Stimulated activated CD8-positive, alpha-beta memory T cell treated with anti-CD3 and anti-CD28 coated beads, Interleukin-7, amount 100 ng/mL, for 1 hour (primary cell): ENCODE measurements at places on chromosomes 4 and X.

DNA sequence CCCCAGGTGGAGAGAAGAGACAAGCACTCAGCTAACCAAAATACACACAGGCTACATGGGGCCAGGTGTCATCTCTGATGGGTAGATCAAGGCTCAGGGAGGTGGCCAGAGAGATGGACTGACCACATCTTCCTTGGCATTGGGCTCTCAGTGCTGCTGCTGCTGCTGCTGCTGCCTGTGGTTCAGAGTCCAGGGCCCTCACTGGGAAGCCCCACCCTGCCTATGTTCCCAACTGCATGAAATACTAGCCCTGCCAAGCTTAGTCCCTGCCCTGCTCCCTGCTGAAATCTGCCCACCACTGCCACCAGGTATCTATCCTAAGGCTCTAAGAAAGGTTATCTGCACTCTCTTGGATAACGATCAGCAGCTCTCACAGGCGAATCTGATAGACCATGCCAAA, 118.7 kb downstream of the EFHC2 start:
- no peak for DNase-seq

- DNase-seq: peak; percentile 15
Measured at GRCh38 chr4:15702941-15703403, at the start of gene BST1. Gene BST1, plus strand, starts transcription at chr4:15703065. Its CDS starts 80 bp downstream, at chr4:15703145.

GRCh38 chr4:20684852-20685763, 15.2 kb upstream of the PACRGL start:
- no peak for DNase-seq

DNA sequence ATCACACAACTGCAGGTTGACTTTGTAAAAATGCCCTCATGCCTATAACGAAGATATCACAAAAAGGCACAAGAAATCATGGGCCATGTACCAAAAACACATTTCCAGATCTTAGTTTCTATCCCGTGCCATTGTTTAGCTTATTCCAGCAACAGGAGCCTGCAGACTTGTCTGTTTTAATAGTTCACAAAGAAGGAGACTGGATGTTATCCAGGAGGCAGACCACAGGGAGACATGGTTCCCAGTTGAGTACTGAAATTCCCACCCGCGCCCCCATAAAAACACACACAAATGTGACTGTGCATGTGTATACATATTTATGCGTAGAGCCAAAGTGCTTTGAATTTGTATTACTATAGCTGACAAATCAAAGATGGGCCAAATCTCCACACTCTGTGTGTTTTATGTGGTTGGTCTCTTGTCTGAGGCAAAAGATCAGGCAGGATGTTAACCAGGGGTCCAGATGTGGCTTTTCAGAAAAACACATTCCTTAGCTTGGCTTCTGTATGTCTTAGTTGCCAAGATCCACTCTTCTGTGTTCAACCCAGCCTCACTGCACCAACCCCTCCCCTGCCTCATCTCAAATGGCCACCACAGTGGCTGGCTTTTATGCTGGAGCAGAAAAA, 469.2 kb upstream of the DIPK2B start:
- DNase-seq: no peak

GRCh38 chr4:186840222-186840701, 116.6 kb upstream of the FAT1 start:
- DNase-seq: no peak

- no peak for DNase-seq
Measured at GRCh38 chr4:38281371-38282071, 321.3 kb downstream of the PTTG2 start.

- DNase-seq: no peak
Measured at GRCh38 chr4:5710961-5711478, at the start of gene EVC. Gene EVC, plus strand, starts transcription at chr4:5711201. Its CDS starts 180 bp downstream, at chr4:5711381.

DNA sequence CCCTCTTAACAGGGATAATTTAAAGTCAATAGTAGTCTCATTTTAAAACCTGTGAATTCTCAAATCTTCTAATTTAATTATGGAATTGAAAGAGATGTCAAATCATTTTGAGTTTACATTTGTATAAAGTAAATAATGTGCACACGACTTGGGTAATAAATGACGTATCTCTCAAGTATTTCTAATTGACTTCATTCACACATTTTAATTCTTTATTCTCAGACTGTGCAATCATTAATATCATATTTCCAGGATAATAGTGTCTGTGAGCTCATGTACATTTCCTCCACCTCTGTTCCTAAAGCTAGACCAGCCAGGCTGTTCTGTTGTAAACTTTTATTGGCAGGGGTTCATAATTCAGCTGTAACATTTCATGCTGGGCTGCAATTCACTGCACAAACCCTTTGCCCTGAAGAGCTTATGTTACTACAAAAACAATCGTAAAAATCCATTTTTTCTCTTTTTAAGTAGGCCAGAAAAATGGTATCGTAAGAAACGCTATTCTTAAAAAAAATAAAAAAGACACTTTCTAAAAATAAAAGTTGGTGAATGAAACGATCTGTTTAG, 1103.1 kb upstream of the TENM3 start:
- no peak for DNase-seq

DNA sequence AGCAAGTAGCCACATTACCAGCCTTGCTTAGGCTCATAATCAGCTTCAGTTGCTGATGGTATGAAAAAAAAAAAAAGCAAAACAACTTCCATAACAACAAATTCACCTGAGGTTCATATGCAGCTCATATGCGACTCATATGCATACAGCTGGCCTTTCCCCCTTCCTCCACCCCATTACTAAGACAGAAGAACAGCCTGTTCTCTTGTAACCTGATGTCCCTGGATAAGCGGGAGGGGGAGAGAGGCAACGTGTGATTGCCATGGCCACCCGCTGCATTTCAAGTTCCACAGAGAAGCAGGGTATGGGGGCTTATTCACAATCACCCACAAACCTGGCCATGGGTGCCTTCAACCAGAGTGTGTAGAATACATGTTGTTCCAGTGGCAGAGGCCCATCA, 95.1 kb upstream of the DGKK start:
- no peak for DNase-seq

GRCh38 chr4:127327491-127327890, 305.3 kb upstream of the INTU start:
- no peak for DNase-seq

GRCh38 chr4:36165631-36166005, 78.7 kb downstream of the ARAP2 start:
- DNase-seq: no peak

DNA sequence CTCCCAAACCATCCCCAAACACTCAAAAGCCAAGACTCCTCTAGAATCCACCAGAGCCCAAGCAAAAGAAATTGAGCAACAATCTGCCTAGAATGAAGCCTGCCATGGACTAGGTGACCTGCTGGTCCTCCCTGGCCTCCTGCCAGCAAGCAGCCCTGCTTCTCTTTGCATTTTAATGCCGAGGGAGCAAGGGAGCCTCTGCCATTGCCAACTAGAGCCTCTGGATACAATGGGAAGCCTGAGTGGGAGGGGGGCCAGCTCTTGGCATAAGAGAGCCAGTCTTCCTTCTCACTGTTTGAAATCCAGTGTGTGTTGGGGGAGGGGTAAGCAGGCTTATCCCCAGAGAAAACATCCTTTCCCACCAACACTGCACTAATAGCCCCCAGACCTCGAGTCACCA, 1.5 kb upstream of the GDPD2 start:
- DNase-seq: no peak

DNA sequence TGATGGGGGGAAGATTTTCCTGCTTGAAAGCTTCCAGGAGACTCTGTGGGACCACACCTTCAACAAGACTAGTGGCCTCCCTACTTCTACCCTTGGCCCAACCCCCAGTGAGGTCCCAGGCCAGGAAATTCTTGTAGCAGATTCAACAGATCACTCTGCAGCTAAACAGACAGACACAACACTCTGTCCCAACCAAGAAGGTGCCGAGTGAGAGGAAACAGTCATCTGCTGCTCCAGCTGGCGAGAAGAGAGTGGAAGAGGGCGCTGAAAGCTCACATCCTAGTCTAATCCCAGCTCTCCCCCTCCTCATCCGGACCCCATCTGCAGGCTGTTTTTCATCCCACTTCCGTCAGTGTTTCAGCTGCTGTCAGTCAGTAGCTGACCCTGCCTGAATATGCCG, 63.4 kb downstream of the CHRDL1 start:
- no peak for DNase-seq

- DNase-seq: no peak
Measured at GRCh38 chr4:186724058-186724863, 605 bp upstream of the FAT1 start.

- DNase-seq: no peak
Measured at GRCh38 chr4:24720436-24720835, 74.9 kb upstream of the SOD3 start.

GRCh38 chrX:40240844-40241243, 143.1 kb upstream of the BCOR start:
- DNase-seq: no peak

DNA sequence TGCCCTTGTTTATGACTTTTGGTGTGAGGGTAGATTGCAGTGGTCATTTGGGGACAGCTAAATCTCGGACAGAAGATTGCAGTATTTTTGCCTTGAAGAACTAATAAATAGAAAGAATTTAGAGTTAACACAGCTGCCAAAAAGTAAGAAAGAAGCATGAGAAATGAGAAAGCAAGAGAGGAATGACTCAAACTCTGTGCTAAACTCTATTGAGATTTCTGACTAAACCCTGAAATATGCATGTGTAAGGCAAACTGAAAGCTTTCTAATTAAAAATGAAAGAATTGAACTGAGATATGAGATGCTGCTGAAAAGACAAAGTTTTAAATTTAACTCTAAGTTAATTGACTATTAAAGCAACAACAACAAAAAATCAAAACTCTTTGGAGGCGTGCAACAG, 791.3 kb downstream of the RAB28 start:
- no peak for DNase-seq

DNA sequence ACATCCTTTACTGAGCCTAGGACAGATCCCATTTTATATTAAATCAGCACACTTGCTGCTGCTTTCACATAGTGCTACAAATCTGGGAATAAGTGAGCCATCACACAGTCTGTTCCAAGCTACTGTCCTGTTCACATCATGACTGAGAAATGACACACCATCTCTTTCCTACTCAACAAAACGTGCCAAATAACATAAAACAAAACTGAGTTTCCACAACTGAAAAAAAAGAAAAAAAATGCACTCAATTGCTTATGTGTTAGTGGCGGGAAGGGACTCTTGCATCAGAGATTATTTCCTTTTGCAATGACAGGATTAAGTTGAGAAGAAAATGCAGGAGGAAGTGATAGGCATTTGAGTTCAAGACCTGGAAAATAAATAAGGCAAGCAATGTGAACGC, 109.0 kb downstream of the SHROOM4 start:
- DNase-seq: no peak

- DNase-seq: no peak
Measured at GRCh38 chr4:163755013-163755412, 260.5 kb downstream of the TMA16 start.

- DNase-seq: no peak
Measured at GRCh38 chr4:33060674-33061542, 2340.7 kb downstream of the PCDH7 start.

DNA sequence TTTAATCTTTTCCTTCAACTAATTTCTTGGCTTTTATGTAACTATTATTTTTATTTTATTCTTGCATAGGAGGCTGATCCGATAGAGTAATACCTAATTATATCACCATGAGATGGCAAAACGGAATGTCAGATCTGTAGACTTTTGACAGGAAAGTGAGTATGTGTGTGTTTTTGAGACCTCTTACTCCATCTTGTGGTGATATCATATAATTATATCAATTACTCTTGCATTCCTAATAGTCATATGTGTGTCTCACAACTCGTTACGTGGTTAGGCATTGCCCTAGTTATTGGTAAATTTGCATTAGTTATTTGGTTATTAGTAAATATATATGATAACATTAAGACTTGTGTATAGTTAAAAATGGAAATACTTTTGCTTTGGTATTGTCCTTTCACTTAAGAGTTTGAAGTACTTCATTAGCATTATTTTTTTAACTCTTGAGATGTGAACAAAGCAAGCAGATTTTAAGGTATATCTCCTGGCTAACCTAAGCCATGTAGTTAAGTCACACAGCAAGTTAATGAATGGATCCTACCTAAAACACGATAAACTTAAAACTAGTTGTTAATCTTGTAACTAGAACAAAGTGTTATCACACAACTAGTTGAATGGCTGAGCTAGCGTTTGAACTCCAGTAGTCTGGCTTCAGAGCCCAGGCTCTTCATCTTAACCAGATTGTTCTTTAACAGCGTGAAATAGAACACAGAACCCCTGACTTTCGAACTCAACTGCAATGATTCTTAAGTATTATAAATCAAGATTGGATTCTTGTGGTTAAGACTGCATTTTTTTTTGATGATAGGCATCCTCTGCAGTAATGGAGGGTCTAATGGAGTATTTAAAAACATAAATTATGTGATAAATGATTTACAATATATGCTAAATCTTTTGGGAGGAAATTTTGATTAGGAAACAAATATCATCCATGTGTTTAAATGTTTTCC, 67.1 kb downstream of the PGRMC2 start:
- DNase-seq: no peak

- no peak for DNase-seq
Measured at GRCh38 chrX:6666624-6667023, 131.7 kb upstream of the VCX3A start.

DNA sequence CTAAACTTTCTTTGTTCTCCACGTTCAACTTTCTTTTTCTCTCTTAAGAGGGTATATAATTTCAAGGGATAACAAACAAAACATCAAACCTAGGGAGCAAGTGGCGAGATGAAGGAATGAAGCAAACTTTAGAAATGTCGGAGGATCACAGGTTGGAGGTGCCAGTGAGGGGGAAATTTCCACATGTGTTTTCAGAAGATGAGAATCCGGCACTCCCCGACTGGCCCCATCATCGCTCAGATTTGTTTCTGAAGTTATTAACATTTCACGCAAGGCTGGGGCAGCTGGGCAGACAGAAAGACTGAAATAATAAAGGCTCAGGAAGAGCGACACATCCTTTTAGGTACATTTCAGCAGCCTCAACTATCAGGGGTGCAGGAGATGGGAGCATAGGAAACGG, 134.9 kb downstream of the SMIM20 start:
- DNase-seq: no peak

GRCh38 chr4:41638866-41639265, 100.9 kb downstream of the LIMCH1 start:
- no peak for DNase-seq

GRCh38 chrX:48945517-48946348, 11.7 kb downstream of the OTUD5 start:
- no peak for DNase-seq

DNA sequence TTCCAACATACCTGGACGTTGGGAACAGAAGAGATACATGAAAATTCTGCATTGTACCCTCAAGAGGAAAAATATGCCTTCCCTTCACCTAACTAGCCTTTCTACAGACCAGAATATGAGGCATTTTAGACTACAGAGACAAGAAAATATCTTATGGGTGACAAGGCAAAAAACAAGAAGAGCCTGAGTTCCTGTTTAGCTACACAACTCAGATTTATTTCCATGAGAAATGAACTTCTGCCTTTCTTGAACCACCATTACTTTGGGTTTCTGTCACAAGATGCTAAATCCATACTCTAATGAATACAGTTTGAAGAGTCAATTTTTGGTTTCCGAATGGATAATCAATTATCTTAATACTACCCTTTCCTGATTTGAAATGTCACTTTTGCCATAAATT, 18.7 kb downstream of the RCHY1 start:
- no peak for DNase-seq

GRCh38 chr4:149572716-149573115, 242.9 kb downstream of the IQCM start:
- no peak for DNase-seq

- DNase-seq: no peak
Measured at GRCh38 chrX:71852182-71852581, 58.5 kb upstream of the NHSL2 start.
